ENCODE measurements at places on chromosomes 1 and 21.

DNA sequence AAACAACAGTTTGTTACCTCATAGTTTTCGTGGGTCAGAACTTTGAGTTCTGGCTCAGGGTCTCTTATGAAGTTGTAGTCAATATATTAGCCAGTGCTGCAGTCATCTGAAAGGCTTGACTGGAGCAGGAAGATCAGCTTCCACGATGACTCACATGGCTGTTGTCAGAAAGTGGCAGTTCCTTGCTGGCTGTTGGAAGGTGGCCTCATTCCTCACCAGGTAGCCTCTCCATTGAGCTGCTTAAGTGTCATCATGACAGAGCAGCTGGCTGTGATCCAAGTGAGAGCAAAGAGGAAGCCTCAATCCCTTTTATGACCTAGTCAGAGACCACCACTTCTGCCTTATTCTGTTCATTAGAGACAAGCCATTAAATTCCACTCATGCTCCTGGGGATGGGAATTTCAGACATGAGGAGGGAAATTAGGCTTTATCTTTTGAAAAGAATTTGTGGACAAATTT, 5.6 kb downstream of the OSBPL9 start:
- DNase-seq: peak; percentile 55

GRCh38 chr1:28845786-28846543, 34.0 kb downstream of the OPRD1 start:
- DNase-seq: no peak

GRCh38 chr1:190475421-190476141, 2.1 kb downstream of the BRINP3 start:
- no peak for DNase-seq

DNA sequence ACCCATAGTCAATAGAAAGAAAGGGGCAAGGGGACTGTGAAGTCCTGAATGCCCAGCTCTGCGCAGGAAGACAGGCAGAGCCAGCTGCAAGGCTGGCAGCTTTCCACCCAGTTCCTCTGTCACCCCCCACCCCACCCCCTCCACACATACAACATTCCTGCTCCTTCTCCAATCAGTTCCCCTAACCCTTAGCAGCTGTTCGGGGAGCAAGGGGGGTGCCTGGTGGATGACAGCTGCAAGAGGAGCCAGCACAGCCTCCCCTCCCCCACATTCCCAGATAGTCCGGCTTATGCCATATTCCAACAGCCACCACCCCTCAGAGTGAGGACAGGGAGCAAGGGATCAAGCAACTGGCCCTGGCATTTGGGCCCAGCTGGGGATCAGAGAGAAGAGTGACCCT, 9.7 kb downstream of the ARHGEF2 start:
- DNase-seq: no peak

DNA sequence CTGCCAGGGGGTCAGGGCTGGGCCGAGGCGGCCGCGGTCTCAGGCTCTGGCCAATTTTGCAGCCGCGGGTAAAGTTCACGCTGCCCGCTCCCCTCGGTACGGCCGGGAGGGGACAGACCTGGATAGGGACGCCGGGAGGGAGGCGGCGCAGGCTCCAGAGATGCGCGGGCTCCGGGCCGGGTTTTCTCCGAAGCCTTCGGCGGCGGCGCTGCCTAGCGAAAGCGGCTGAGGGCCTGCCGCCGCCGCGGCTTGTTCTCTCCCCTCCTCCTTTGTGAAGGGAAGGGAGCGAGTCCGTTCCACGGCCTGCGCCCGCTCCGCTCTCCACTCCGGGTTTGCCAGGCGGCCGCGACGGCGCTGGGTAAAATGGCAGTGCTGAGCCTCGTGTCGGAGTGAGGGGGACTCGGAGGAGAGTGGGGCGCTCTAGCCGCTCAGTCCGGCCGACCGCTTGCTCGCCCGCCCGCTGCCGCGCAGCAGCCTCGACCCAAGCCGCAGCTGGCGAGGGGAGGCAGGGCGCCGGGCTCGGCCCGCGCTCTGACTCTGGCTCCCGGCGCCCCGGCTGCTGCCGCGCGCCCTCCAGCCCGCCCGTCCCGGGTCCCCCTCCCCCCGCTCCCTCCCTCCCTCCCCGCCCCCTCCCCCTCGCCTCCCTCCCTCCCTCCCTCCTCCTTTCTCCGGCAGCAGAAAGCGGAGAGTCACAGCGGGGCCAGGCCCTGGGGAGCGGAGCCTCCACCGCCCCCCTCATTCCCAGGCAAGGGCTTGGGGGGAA, at the start of gene ARID1A:
ARID1A (plus strand) TSS at position 660 of the 763 bp plus-strand sequence. CDS start 389 bp downstream, outside the sequence.
- peak; percentile 97 for DNase-seq

- no peak for DNase-seq
Observed at GRCh38 chr1:150521196-150521968, 5.8 kb downstream of the FALEC start.

- DNase-seq: no peak
Observed at GRCh38 chr1:62110198-62110817, 84.3 kb upstream of the L1TD1 start.

DNA sequence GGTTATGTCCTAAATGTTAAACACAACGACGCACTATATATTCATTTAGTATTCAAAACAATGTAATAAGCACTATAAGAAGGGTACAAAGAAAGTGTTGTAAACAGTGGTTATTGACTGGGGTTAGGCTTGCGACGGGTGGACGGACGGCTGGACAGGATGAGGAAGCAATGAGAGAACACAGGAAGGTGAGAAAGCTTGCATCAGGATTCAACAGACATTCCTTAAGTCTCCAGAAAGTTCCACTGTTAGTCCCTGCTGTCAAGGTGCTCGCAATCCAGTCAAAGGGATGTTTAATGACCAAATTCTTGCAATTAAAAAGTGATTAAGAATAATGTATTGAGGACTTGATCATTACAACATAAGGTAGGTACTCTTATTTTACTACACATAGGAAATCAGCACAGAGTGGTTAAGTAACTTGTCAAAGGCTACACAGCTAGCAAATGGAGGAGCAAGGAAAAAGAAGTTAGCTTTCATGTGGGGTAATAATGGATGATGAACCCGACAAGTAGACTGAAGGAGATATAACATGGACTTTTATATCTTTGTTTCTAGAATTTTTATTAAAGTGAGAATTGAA, 994 bp upstream of the ACBD6 start:
- no peak for DNase-seq

- DNase-seq: no peak
Observed at GRCh38 chr1:64865105-64865757, 101.1 kb downstream of the JAK1 start.

- DNase-seq: no peak
Observed at GRCh38 chr1:205250699-205251098, 23.0 kb downstream of the TMCC2 start.

DNA sequence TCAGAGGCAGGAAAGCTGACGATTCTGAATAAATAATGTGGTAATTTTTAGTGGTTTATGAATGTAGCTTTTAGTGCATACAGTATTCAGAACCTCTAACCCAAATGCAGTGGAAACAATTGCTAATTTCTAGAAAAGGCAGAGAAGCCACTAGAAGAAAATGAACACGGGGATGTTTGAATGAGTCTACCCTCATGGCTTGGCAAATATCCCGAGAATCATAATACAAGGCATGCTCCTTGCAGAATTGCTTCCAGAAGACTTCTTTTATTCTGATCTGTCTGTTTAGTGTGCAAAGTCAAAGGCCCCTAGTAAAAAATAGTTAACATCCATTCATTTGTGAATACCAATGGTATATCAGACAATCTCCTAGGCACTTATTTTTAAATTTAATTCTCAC, 246.8 kb downstream of the LMO4 start:
- DNase-seq: no peak

GRCh38 chr1:165988817-165989216, 161.4 kb downstream of the UCK2 start:
- no peak for DNase-seq

GRCh38 chr1:84772428-84772943, 82.2 kb upstream of the SSX2IP start:
- DNase-seq: peak; percentile 90

GRCh38 chr1:247360991-247361731, 29.5 kb upstream of the ZNF496 start:
- DNase-seq: no peak

- no peak for DNase-seq
Observed at GRCh38 chr1:39894884-39895495, 6.7 kb downstream of the MYCL start.

- no peak for DNase-seq
Observed at GRCh38 chr1:185549906-185550305, 184.3 kb upstream of the HMCN1 start.

DNA sequence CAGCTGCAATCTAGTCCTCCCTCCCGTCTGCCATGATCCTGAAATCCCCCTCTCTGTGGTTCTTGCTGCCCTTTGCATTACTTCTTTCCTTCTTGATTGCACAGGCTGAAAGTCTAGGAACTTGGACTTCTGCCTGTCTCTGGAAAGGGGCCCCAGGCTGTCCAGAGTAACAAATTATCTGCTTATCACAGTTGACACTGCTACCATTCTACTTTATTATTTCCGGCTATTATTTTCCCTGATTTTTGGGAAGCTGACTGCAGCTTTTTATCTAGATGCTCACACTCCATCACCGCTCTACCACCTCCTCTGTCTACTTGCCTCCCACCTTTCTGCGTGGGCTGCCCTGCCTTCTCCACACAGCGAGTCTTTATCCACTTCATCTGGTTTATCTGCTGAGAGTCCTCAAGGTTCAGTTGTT, 202.1 kb upstream of the PLXNA2 start:
- no peak for DNase-seq

DNA sequence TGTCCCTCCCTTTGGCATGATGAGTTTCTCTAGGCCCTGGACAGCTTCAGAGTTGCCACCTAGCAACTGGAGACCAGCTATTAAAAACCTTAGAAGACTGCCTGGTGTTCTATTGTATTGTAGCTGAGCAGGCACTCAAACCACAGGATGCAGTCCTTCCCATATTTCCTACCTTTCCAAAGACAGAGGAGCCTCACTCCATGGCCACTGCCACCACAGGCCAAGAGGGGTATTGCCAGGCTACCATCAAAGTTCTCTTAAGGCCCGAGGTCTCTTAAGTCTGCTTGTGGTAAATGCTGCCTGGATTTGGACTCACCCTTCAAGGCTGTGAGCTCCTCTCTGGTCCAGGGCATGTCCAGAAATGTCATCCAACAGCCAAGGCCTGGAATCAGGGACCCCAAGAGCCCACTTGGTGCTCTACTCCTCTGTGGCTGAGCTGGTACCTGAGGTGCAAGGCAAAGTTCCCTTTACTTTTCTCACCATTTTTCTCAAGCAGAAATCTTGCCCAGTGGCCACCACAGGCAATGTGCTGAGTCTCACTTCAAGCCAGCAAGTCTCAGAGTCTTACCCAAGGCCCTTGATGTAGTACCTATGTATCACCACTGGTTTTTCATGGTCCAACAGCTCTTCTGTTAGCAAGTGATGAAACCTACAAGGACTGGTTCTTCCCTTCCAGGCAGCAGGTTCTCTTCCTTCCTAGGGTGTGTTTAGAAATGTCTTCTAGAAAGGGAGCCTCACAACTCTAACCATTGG, 269.4 kb downstream of the AMY1C start:
- no peak for DNase-seq

- DNase-seq: no peak
Observed at GRCh38 chr1:45032837-45033236, 20.8 kb downstream of the UROD start.

- DNase-seq: no peak
Observed at GRCh38 chr1:216758161-216758560, 34.9 kb upstream of the ESRRG start.

GRCh38 chr1:230170622-230171021, 103.6 kb downstream of the GALNT2 start:
- no peak for DNase-seq

DNA sequence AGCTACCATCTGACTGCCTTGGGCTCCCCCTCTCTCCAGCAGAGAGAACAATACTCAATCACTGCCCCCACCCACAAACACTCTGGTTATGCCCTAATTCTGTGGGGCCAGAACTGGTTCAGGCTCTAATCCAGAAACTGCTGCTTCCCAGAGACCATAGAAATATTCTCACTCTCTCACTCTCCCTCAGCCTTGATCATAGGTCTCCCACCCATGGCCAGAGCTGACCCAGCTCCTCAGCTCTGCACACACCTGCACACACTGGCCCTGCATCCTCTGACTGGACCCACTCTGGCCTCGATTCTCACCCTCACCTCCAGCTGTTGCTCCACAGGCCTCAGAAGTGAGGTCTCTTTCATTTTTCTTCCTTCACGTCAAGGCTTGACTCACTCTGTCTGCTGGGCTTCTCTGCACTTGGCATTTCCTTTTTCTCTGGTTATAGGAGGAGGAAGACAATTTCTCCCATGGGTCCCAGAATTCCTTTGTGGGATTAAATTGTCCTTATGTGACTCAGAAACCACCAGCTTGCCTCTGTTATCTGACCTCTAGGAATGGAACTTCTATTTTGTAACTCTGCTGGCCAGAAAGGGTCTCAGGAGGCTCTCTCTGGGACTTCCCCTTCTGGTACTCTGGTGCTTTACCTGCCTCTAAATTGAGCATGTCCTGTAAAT, 15.6 kb upstream of the ZMYM6 start:
- DNase-seq: no peak

DNA sequence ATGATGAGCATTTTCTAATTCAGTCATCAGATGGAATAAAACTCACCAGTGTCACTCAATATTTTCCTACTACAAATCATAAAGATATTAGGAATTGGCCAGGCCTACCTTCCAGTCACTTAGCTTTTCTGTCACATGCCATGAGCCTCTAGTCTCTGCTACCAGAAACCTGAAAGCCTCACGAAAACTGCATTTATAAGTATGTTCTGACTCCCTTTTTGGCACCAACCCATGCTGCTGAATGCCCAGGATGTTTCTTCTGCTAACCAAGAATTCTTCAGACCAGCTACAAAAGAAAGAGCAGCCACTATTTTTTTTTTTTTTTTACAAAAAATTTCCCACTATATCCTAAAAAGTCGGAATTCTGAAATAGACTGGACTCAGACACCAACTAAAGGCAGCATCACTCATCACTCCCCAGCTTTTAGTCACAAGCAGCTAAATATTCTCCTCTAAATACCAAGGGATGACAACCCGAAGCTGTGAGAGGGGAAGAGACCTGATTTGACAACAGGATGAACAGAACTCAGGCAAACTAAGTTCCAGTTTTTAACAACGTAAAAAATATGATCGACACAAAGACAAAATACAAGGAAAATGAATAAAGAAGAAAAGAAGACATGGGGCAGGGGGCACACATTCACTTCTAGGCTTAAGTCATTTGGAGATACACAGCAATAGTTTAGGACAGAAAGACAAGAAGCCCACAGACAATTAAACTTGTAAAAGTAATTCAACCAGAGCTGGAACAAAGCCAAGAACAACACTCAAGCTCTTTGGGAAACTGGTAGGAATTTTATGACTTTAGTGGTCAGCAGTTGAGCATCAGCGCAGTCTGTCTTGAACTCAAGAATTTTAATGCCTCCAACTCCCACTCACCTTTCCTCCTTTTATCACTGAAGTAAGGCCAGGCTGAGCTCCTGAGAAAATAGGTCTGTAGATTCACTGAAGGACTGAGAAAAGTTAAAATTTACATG, 1.7 kb downstream of the DCAF8 start:
- DNase-seq: peak; percentile 2
